Progenitor cell of endocrine pancreas (in vitro differentiated cells): ENCODE measurements at places on chromosomes 6 and 20. TPM values are rescaled to one million over a fixed set of nuclear protein-coding genes. Genes with fewer than 3 reads are reported as not detected.

- DNase-seq: no peak
These were observed 227.1 kb downstream of the ESR1 start for GRCh38 chr6:152034631-152035030.

DNA sequence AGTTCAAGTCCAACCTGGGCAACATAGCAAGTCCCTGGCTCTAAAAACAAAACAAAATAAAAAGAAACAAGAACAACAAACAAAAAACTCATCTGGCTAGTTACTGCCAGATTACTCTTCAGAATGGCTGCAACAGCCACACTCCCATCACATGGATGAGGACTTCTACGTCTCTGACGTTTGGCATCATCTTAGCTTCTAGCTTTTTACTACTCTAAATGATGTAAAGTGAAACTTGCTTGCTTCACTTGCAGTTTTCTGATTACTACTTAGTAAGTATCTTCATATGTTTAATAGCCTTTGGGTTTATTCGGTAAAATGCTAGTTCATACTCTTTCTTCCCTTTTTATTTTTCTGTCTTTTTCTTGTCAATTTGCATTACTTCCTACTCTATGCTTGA is 161.1 kb upstream of the CARMIL1 start:
- DNase-seq: no peak

DNA sequence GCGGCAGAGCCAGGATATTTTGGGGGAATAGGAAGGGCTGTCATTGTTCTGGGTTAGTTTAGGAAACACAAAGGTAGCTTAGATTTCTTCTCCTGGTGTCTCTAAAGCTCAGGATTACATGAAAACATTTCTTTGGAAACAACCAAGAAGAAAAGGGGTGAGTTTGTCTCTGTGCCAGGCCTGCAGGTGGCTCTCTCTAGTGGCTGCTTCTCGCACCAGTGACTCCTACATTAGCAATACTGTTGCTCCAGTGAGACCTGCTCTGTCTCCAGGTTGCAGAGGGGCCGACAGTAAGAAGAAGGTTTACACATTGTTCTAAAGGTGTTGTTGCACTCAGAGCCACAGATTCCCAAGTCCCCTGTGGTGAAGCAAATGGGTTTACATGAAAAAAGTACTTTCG is 104.6 kb upstream of the GLP1R start:
- no peak for DNase-seq

DNA sequence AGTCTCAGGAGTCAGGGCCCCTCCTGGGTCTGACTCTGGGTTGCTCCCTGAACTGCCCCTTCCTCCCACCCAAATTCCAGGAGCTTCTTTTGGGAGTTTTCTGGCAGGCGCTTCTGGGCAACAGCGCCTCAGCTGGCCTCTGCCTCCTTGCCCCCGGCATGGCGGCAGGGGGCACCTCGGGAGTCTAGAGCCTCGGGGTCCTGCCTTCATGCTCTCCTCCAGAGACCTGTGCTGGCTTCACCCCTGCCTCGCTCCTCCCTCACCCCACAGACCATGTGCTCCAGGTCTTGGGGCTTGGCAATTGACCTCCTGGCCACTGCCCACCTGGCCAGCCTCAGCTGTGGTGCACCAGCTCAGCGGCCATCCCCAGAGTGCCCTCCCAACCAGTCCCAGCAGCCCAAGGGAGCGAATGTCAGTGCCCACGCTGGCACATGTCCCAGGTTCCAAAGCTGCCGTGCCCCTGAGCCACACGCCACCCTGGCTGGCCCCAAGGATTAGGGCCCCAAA is 43.4 kb downstream of the SRC start:
- no peak for DNase-seq

DNA sequence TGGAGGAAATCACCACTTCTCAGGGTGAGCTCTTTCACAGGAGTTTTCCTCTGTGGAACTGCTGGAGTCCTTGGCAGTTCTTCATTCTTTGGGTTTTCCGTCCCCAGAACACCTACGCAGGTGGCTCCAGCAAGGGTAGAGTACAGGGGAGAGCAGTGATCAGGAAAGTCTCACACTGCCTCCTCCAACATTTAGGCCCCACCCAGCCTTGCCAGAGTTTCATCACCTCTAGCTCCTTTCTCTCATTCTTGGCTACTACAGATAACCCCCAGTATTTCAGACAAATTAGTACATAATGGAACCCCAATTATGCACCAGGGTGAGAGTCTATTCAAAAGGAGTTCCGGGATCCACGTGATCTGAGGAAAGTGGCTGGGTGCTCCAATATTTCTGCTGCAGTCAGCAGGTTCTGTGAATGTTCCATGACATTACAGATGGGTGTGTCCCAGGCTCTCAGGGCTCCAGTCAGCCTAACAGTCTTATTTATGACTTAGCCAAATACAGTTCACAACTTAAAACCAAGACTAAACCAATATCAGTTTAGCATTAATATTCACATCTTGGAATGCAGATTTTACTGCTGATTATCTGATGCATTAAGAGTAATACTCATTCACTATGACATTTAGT is 44.6 kb downstream of the GPR63 start:
- DNase-seq: no peak

GRCh38 chr20:49247792-49248191 is 28.6 kb downstream of the DDX27 start:
- no peak for DNase-seq

- no peak for DNase-seq
These were observed 35.3 kb downstream of the ZMYND8 start for GRCh38 chr20:47320990-47321805.

- no peak for DNase-seq
These were observed 316.1 kb upstream of the PRDM1 start for GRCh38 chr6:105769987-105770386.

- no peak for DNase-seq
These were observed 14.3 kb upstream of the LAMP5 start for GRCh38 chr20:9500121-9500520.

The CGA gene
- 5.5 and 7.1 TPM in 2 replicates for total RNA-seq

The HLA-DRB5 gene
- total RNA-seq: 0.60 and 0.71 TPM in 2 replicates

The PPP1R14C gene
- total RNA-seq: 0.98 and 1.2 TPM in 2 replicates

The WFDC2 gene
- 161 and 188 TPM in 2 replicates for total RNA-seq

The GPLD1 gene
- 6.6 and 7.4 TPM in 2 replicates for total RNA-seq
